ENCODE measurements at places on chromosomes 1 and 21.

- no peak for DNase-seq
Observed at GRCh38 chr21:35368326-35368725, 319.2 kb upstream of the RUNX1 start.

GRCh38 chr21:33688353-33688752 is 46.1 kb downstream of the ITSN1 start:
- no peak for DNase-seq

DNA sequence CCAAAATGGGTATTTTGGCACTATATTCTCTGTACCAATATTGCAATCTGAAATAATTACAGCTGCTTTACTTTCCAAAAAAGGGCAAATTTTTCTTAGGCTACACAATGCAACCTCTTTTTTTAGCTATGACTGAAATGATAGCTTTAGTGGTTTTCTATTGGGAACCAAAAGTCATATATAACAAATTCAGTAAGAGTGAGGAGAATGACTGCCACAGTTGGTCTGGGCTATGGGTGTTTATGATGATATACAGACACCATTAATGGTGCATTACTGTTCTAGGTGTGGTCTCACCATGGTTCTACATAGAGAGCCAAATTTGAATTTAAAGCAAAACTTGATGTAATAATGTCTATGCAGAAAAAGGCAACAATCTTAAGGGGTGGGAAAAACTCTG is 72.3 kb upstream of the PTBP2 start:
- DNase-seq = no peak

- DNase-seq = no peak
Observed at GRCh38 chr1:54985556-54985955, 5.1 kb downstream of the TMEM61 start.

DNA sequence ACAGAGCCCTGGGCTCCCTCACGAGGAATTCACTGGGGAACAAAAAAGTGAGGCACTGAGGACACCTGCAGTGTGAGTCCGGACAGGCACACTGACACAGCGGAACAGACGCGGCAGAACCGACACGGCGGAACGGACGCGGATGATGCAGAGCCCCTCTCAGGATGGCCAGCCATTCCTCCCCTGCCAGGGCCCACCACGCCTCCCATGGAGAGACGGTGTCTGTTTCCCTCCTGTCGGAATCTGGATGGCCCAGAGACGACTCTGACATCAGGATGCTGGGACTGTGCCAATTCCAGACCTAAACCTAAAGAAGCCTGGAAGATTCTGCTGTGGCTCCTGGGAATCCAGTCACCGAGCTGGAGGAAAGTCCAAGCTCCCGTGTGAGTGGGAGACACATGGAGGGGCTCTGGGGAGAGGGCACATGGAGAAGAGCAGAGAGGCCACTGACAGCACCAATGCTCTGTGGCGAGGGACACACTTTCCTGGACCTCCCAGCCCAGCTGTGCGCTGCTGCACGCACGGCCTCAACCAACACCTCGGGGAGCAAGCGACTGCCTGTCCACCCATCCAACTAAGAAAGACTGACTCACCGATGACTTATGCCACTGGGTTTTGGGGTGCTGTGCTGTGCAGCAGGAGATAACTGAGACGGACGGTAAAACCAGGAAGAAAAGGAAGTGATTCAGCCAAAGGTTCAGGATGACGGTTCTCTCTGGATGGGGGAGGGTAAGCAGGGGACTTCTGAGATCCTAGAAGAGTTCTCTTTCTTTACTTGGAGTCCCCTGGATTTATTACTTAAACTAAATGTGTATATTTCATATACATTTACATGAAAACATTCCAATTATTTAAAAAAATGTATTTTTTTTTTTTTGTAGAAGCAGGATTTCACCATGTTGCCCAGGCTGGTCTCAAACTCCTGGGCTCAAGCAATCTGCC is 23.3 kb downstream of the ZBTB17 start:
- DNase-seq = no peak

GRCh38 chr1:23400324-23401114 is 24.0 kb downstream of the TCEA3 start:
- no peak for DNase-seq

DNA sequence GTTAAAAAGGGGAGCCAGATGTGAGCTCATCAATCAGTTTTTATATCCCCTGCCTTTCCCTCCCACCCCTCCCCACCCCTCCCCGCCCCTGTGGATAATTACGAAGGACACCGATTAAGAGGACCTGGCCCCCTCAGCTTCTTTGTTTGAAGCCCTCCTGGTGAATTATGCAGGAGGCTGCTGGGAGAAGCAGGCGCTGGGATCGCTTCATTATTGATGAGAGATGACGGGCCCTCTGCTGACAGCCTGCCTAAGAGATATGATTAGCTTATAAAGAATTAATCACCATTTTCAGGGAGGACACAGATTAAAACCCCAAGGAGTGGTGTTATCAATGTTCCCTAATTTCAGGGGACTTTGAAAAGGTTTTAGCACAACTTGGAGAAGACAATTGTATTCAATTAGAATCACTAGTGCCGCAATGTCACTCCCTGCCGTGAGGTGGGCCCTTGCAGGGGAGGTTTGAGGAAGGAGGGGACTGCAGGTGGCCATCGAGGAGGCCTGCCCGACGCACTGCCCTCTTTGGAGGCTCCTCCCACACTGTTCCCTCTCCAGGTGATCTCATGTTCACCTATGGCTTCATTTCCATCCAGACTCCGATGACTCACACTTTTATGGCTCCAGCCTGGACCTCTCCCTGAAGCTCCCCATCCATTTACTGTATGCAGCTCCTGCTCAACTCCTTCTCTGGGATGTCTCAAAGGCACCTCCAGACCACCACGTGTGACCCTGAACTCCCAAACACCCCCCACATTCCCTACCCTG is 67.0 kb upstream of the KLHDC7A start:
- DNase-seq = peak; percentile 22
